Stimulated activated naive CD4-positive, alpha-beta T cell treated with Interleukin-2 at 50 U/mL for 16 hours (primary cell): ENCODE measurements at places on chromosomes 3 and 15.
A peak's percentile ranks its signal among the peaks of the same experiment; 100 is the strongest.

- no peak for DNase-seq
These were observed 20.6 kb upstream of the USP3 start for GRCh38 chr15:63483521-63484371.

DNA sequence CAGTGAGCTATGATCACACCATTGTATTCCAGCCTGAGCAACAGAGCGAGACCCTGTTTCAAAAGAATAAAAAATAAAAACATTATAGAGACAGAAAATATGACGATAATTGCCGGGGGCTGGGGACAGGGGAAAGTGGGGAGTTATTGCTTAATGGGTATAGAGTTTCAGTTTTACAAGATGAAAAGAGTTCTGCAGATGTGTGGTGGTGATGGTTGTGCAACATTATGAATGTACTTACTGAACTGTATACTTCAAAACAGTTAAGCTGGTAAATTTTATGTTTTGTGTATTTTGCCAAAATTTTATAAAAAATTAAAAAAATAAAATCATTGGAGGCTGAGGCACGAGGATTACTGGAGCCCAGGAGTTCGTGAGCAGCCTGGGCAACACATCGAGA, 24.8 kb upstream of the ZNF774 start:
- DNase-seq: no peak

GRCh38 chr3:124492824-124493223, 237.4 kb upstream of the UMPS start:
- DNase-seq: no peak

GRCh38 chr15:88741671-88742070, 61.6 kb upstream of the ACAN start:
- no peak for DNase-seq

DNA sequence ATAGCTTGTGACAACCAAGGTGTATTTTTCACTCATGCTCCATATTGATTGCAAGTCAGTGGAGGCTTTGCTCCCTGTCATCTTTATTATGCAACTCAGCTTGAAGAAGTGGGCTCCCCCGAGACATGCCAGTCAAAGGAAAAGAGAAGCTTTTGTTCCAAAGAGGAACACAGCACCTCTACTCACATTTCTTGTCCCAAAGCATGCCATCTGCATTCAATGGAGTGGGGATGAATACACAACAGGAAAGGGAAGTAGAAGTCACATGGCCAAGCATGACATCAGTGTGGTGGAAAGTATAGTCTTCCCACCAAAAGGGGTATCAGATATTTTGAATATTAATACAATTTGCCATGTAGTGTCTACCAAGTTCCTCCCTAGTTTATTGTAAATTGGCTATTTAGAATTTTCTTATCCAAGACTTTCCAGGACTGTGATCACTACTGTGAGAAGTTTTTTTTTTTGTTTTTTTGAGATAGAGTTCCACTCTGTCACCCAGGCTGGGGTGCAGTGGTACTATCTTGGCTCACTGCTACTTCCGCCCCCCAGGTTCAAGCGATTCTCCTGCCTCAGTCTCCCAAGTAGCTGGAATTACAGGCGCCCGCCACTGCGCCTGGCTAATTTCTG, 114.5 kb downstream of the GMPS start:
- DNase-seq: no peak

DNA sequence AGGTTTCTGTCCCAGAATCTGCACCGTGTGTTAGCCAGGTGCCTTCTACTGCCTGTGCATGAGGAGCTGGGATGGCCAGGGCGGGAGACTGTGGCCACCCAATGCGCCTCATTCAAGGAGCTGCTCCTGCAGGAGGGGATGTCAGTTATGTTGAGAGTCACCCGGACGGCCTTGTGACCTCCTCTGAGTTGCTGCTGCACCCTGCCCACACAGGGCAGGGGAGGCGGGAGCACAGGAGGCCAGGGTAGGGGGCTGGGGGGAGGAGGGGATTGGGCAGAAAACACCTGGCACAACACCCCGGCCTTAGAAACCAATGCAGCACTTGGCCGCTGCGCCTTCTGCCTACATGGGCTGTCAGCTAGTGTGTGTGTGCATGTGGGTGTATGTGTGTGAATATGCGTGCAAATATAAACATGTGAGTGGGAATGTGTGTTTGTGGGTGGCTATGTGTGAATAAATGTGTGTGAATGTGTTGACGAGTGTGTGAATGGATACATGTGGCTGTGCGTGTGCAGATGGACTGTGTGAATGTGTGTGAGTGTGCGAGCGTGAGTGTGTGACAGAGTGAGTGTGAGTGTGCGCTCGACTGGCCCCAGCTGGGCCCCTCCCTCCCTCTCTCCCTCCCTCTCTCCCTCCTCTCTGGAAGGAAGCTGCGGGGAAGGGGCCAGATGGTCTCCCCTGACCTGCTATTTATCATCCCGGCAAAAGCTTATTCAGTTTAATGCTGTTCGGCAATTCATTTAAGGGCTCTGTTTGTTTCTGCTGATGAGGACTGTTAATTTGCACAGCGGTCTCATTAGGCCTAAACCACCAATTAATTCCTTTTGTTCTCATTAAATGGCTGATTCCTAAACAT, 106.9 kb downstream of the TLE3 start:
- no peak for DNase-seq

- DNase-seq: no peak
These were observed 5.5 kb downstream of the WDR73 start for GRCh38 chr15:84648539-84648938.

DNA sequence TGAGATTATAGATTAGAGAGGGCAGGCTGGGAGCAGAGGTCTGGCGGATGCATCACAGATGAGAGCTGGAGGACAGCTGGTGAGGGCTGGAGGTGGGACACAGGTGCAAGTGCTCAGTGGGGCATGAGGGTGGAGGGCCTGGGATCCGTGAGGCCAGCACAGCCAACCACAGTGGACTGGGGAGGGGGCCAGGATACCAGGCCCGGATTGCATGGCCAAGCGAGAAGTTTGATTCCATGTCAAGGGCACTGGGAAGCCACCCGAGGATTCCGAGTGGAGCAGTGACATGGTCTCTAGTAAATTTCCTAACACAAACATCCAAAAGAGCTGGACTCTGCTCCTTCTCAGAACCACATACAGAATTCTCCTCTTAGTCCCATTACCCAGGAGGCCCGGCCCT, 44.0 kb upstream of the SLC41A3 start:
- DNase-seq: no peak

- no peak for DNase-seq
These were observed 330.2 kb downstream of the TIGIT start for GRCh38 chr3:114624047-114624445.

- no peak for DNase-seq
These were observed 80.5 kb upstream of the CCNL1 start for GRCh38 chr3:157240408-157240807.

- peak; percentile 49 for DNase-seq
These were observed 156.7 kb downstream of the KLF13 start for GRCh38 chr15:31483053-31483985.

- DNase-seq: no peak
These were observed 4.5 kb downstream of the ADGRG7 start for GRCh38 chr3:100613721-100614390.

DNA sequence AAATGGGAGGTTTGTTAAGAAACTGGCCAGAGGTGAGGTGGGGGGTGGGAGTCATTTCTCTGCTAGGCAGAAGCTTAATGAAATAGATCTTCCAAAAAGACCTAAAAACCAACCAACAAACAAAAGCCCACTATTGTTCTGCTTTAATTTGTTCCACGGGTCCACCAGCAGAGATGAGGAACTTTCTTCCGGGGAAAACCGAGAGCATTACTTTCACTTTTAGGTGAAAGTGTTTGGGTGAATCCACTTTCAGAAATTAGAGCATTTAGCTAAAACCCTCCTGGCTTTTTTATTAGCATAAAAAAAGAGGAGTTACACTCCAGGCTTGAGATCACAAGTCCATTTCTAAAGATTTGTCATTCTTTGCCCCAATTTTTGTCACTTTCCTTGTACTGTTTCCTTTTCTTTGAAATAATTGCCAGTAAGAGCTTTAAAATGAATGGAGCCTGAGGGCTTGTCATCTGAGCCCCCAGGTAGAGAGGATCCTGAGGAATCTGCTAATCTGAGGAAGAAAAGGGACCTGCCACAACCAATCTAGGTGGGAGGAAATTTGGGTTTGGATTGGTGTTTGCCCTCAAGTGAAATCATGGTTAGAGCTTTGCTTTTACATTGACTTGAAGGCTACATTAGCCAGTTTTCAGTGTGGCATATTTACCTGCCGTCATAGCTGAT, 667.6 kb downstream of the NAALADL2 start:
- DNase-seq: no peak

- no peak for DNase-seq
These were observed 253.8 kb upstream of the ARL6 start for GRCh38 chr3:97510795-97511194.

GRCh38 chr3:150411106-150411460, 3.0 kb downstream of the TSC22D2 start:
- DNase-seq: no peak

DNA sequence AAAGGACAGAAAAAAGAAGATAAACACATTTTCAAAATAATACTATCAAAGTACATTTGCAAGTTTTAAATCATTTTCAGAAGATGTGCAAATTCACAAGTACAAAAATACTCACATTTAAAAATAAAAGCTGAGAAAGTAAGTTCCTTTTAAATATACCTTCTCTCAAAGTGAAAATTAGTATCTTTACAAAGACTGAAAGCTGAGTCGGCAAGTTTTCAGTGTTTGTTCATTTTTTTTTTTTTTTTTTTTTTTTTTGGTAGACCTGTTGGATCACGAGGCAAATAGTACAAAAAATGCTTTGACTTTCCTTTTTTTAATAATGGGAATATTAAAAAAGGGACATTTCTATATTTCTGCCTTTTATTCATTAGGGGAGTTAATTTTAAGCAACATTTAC, 317.8 kb downstream of the LSAMP start:
- DNase-seq: no peak

DNA sequence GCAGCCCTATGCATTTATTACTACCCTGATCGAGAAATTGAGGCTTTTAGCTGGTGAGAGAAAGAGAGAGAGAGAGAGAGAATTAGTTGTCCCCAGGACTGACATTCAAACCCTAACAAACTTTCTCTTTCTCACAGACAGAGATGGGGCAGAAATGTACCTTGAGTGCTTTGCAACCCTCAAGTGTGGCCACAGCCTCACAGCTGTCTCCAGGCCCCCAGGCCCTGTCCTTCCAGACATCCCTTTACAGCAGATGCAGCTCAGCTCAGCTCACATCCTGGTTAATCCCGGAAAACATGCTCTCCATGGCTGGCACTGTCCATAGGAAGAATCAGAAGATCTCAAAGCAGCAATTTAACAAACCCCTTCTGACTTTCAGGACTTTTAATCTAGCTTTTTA, 67.6 kb downstream of the DCLK3 start:
- DNase-seq: no peak

GRCh38 chr3:171753665-171754408, 56.4 kb downstream of the PLD1 start:
- no peak for DNase-seq

DNA sequence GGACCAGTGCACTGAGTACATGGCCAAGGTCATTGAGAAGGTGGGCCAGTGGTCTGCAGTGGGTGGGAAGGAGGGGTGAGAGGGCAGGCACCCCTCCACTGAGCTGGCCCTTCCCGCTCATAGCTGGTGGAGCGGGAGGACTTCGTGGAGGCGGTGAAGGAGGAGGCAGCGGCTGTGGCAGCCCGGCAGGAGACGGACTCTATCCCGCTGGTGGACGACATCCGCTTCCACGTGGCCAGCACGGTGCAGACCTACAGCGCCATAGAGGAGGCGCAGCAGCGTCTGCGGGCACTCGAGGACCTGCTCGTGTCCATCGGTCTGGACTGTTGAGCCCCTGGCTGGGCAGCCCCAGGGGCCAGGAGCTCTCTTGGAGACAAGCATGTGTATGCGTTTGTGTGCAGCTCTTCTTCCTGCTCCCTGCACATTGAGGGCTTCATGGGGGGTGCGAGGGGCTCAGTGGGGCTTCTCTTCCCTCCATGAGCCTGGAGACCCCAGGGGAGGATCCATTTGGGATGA, 7.5 kb downstream of the ABTB1 start:
- no peak for DNase-seq

GRCh38 chr3:45687828-45688193, 1.4 kb upstream of the SACM1L start:
- no peak for DNase-seq

DNA sequence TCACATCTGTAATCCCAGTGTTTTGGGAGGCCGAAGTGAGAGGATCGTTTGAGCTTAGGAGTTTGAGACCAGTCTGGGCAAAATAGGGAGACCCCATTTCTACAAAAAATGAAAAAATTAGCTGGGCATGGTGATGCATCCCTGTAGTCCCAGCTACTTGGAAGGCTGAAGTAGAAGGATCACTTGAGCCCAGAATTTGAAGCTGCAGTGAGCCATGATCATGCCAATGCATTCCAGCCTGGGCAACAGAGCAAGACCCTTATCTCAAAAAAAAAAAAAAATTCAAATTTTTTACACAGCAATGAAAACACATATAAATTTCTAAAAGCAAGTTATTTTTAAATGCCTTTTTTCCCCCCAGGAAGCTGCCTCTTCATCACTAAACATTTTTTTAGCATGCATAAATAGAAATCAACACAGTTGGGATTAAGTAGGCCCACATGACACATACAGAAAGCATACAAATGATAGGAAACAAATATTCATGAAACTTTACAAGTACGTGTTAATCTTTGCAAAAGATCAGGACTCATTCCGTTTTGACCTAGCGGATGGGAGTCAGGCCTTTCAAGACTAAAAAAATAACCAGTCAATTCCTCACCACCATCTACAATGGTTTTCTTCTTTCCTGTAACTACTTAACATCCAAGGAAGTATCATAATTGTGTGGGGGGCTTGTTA, 45.6 kb upstream of the IGDCC4 start:
- DNase-seq: no peak

DNA sequence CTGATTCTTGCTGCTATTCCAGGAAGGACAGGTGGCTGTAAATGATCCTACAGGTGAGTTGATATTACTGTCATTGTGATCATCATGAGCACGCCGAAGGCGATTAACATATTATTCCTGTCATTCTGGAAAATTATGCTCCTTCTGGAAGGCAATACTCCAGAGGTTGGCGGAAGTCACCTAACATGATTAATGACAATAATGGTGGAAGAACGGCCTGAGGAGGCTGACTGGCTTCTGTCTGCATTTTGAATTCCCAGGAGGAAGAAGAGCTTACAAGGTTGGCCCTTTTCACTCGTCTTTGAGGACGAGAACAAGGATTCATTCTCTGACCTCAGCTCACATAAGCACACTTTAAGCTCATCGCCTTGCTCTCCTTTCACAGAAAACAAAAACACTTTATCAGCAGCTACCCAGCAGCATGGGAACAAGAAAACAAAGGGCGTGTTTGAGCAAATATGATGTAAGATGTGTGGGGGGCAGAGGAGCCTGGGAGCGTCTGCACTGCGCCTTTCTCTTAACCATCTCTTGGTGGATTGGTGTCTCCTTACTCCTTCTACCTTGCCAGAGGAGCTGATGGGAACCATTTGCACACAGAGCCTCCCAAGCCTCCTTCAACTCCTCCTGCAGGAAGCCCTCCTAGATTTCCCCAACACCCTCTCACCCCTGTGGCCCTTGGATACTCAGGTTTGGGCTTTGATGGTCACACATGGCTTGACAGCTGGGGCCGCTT, 23.0 kb downstream of the ACSBG1 start:
- DNase-seq: no peak

- no peak for DNase-seq
These were observed 272.0 kb downstream of the RORA start for GRCh38 chr15:60957111-60957510.

- DNase-seq: no peak
These were observed 271.9 kb downstream of the SUCLG2 start for GRCh38 chr3:67382536-67382935.
